ENCODE measurements at places on chromosomes 16 and 17.

DNA sequence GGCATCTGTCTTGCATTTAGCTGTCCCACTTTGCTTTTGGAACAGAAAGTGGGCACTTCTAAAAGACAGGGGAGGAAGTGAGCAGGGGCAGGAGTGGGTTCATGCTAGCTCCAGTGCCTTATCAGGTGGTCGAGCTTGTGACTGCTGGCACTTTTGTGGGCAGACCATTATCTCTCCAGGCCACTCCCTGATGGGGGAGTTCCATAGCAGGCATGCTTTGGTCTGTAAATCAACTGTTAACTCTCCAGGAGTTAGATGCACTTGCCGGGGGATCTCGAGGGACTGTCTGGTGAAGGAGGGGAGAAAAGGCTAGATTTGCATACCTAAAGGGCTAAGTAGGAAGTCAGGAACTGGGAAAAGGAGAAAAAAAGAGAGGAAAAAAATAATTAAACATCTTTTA is 9.3 kb upstream of the CARD14 start:
- DNase-seq = no peak

GRCh38 chr17:81291662-81292061 is 3.4 kb downstream of the SLC38A10 start:
- DNase-seq = peak; percentile 61

DNA sequence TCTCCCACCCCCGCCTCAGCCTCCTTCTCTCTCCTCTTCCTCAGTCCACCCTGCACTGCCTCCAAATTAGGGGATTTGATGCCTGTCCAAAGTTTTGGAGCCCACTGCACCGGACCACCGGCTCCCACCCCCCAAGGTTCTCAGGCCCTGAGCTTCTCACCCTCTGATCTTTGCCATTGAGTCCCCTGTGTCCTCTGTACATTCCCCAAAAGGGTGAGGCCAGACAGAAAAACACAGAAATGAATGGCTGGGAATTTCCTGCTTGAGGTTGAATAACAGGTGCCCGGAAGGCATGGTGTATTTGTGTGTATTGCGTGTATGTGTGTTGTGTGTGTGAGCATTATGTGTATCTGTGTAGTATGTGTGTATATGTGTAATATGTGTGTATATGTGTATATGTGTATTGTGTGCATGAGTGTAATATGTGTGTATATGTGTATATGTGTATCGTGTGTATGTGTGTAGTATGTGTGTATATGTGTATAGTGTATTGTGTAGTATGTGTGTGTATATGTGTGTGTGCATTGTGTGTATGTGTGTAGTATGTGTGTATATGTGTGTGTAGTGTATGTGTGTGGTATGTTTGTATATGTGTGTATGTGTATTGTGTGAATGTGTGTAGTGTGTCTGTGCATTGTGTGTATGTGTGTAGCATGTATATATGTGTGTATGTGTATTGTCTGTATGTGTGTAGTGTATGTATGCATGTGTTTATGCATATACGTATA is 16.0 kb upstream of the CCL17 start:
- DNase-seq = no peak

DNA sequence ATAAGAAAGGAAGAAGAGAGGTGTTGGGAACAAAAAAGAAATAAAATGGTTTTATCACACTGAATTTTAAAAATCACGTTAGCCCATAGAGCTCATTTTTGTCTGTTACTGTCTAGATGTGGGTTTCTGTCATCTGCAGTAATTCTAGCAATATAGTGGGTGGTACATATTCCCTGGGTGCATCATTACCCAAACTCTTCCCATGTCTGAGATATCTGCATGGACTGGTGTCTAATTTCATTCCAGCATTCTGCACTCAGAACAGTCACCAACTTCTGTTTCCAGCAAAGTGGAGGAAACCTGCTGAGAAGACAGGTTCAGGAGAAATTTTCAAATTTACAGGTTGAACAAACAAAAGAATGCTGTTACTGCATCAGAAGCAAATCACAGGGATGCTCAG is 263.8 kb downstream of the CDH11 start:
- peak; percentile 78 for DNase-seq

DNA sequence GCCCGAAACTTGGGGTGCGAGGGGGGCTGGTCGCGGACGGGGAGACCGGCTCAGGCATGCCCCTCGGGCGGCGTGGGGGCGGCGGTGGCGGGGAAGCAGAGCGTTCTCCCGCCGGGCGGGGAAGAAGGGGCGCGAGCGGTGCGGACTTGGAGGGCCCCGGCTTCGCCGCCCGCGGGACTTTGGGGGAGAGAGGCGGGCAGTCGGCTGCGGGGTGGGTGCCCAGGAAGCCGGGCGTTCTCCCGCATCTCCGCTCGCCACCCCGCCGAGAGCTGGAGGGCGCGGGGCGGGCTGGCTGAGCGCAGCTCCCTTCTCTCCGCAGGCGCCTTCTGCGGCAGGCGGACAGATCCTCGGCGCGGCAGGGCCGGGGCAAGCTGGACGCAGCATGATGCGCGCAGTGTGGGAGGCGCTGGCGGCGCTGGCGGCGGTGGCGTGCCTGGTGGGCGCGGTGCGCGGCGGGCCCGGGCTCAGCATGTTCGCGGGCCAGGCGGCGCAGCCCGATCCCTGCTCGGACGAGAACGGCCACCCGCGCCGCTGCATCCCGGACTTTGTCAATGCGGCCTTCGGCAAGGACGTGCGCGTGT is 772 bp downstream of the NTN1 start:
- DNase-seq = peak; percentile 29

- no peak for DNase-seq
Observed at GRCh38 chr17:76353004-76353598, 615 bp downstream of the PRPSAP1 start.

GRCh38 chr16:49510654-49511305 is 137.2 kb downstream of the C16orf78 start:
- DNase-seq = no peak

GRCh38 chr17:50363217-50364060 is 9.5 kb downstream of the MRPL27 start:
- DNase-seq = peak; percentile 22

DNA sequence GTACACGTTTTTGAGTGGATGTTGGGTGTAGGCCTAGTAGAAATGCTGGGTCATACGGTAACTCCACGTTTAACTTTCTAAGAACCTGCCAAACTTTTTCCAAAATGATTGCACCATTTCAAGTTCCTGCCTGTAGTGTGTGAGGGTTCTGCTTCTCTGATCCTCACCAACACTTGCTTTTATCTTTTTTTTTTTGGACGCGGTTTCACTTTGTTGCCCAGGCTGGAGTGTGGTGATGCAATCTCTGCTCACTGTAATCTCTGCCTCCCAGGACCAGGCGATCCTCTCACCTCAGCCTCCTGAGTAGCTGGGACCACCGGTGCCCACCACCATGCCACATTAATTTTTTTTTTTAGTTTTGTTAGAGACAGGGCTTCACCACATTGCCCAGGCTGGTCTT is 23.5 kb downstream of the ZNF750 start:
- no peak for DNase-seq

DNA sequence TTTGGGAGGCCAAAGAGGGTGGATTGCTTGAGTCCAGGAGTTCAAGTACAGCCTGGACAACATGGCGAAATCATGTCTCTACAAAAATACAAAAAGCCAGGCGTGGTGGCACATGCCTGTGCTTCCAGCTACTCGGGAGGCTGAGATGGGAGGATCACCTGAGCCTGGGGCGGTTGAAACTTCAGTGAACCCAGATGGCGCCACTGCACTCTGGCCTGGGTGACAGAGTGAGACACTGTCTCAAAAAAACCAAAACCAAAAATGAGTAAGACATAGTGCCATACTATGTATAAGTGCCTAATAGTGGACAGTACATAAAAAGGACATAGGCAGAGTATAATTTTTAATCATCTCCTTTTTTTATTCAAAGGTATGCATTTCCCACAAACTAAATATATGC is 4.0 kb downstream of the CTC1 start:
- DNase-seq = no peak

DNA sequence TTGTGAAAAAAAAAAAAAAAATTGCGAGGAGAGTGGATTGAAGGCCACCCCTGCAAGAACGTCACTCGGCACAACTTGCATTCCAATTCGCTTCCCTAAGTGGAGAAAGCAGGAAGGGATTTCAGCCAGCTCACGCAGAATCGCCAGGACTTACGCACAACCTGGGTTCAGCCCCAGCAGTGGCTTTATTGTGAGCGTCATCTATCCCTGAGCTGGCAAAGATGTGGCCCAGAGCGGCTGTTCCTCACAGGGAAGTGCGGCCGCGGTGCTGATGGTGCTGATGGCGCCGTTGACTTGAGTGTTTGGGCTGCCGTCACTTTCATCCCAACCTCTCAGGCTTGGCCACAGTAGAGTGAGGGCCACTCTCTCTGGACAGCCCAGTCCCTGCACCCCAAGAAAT is 197.6 kb downstream of the NTN1 start:
- DNase-seq = no peak

DNA sequence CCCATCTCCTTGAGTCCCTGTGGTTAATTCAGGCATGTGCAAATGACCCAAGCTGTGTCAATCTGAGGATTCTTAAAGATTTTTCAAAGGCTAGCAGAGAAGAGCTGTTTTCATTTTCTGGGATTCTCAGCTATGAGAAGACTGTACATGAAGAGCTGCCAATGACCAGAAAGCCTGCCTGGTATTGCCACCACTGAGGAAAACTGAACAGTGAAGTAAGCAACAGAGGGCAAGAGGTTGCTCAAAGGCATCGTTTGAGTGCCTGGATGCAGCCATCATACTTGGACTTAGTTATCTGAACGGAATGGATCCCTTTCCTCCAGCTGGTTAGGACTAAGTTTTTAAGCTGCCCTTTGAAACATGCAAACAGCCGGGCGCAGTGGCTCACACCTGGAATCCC is 38.4 kb downstream of the FAM20A start:
- DNase-seq = no peak

DNA sequence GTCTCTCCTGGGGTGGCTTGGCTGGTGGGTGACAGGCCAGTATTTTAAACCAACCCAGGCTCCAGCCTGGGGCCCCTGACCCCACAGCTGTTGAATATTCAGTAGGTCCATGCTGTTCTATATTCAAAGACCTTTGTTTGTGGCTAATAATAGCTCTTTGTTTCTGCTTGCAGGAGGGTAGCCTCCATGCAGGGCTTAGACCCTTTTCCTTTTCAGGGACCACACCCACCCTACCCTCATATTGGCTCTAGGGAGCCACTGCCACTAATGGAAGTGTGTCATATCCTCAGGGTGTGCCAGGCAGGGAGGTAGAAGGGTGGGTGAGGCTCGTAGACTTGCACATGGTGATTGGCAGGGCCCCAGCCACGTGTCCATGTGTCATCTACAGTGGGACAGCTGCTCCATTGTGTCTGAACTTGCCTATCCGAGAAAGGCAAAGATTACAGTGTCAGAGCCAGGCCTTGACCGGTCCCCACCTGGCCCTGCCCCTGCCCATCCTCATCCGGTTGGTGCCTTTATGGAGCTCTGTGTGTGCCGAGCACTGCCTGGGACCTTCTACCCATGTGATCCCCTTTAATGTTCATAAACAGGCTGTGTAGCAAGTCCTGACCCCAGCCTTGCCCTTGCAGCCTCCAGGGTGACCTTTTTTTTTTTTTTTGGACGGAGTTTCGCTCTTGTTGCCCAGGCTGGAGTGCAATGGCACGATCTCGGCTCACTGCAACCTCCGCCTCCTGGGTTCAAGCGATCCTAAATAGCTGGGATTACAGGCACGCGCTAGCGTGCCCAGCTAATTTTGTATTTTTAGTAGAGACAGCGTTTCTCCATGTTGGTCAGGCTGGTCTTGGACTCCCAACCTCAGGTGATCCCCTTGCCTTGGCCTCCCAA is 22.1 kb downstream of the TMC7 start:
- DNase-seq = no peak

DNA sequence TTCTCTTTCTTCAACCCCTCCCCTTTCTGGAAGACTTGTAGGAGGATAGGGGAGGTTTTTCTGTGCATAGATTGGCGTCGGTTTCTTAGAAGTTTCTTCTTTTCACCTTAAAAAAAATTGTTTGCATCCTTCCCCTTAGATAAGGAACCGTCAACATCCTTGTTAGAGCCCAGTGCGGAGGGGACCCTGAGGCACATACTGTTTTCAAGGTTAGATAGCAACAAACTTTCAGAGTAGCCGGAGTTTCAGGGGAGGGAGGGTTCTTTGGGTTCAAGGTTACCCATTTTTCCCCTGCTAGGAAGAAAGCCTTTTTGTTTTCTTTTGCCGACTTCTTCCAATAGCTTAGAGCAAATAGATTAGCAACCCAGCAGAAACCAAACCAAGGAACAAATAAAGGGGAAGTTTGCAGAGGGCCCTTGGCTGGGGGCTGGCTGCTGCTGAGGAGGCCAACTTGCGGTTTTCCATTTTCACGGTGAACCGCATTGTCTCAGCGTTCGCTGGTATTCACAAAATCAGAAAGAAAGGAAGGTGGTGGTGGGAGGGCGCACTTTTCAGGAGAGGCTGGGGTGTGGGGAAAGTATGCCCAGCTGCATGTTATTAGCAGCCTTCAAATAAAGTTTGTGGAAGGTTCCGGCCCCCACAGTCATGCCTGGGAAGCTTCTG is 28.8 kb downstream of the MSI2 start:
- no peak for DNase-seq

DNA sequence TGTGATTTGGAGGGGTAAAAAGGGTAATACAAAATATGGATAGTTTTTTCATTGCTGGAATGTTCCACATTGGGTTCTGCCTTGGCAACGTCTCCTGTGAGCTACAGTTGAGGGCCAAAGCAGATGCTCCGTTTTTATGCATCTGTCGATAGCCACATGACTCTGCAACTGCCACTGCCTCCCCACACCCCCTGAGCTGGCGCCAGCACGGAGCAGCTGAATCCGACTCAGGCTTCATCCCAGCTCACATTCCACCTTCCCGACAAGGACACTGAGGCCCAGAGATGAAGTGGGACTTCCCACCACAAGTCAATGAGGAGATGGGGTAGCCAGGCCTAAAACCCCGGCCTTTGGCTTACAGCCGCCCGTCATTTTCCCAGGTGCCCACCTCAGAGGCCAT is 334.1 kb downstream of the CDH13 start:
- DNase-seq = no peak

- no peak for DNase-seq
Observed at GRCh38 chr16:28537964-28538732, 626 bp downstream of the NUPR1 start.

GRCh38 chr16:58012481-58012880 is 11.3 kb downstream of the USB1 start:
- no peak for DNase-seq

GRCh38 chr17:67004181-67004580 is 39.7 kb downstream of the CACNG4 start:
- no peak for DNase-seq
